Activated T-helper 1 cell treated with Interleukin-2 at 50 U/mL for 16 hours (primary cell): ENCODE measurements at places on chromosomes 5 and 9.

DNA sequence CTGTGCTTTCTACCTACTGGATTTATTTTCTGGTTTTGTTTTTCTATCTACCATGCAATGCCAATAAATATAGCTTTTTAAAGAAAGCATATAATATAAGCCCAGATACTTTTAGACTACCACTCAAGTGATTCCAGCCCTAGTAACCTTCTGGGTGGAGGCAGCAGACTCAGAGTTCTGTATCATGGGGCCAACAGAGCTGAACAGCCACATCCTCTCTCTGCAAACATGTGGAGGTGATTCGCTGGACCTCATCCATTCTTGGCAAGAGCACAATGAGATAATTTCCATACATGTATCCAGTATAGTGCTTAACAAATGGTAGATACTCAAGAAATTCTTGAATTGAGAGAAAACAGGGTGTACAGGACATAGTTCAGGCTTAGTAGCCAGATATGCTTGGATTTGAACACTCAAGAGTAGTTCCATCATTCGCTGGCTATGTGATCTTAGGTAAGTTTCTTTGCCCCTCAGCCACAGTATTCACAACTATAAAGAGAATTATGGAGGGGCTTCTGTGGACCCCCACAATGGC is 124.5 kb downstream of the ASTN2 start:
- no peak for DNase-seq

DNA sequence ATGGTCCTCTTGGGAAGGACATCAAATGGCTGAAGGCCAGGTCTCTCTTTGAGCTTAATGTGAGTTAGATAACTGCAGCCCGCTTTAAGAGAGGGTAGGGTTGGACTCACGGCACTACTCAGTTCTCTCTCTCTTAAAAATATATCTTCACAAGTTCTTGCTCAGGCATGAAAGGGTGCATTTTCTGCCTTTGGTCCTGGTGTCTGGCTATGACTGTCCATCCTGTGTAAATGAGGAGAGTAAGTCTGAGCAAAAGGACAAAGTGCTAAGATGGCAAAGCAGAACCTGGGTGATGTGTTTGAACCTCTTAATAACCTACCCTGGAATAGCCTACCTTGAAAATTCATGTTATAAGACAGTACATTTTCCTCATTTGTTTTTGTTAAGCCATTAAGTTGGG is 293.4 kb downstream of the PDE4D start:
- DNase-seq, result no peak

DNA sequence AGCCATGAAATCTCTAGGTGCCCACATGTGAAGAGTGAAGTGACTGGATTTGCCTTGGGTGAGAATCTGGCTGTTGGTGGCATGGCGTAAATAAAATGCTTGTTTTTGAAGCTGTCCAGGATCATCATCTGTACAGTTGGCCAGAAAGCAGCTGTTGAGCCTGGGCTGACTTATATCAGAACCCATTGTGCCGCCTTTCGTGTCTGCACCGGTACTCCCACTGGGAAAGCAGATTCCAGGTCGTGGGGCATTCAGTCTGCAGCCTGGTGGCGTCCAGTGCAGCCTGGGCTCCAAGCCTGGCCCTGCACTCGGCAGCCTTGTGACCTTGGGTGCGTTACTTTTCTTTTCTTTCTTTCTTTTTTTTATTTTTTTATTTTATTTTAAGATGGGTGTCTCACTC is 27.8 kb downstream of the PRRC2B start:
- no peak for DNase-seq

GRCh38 chr5:168603746-168604145 is 24.6 kb upstream of the PANK3 start:
- DNase-seq, result no peak
